Naive thymus-derived CD8-positive, alpha-beta T cell (primary cell): ENCODE measurements at places on chromosomes 11 and 22. TPM values are rescaled to one million over a fixed set of nuclear protein-coding genes. Genes with fewer than 3 reads are reported as not detected.

The MIOX gene
- not detected for polyA plus RNA-seq

The RIC3 gene
- 4.4 TPM for polyA plus RNA-seq

DNA sequence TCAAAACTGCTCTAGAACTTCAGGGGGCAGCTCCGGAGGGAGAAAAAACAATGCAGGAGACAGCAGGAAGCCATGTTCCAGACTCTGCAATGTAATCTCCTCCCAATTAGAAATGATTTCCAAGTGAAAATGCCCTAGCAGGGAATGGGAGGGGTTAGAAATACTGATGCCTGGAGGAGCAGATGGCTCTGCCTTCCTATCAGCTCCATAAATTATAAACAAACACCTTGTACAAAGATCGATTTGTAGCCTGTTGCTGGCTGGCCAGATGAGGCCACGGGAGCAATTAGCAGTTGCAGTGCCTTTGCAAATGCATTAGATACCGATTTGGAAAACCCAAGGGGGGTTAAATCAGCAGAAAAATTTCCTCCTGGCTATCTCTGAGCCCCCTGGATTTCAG lies 46.6 kb upstream of the CHRM4 start:
- H3K27ac ChIP-seq: no peak overlapping the region
- H3K4me3 ChIP-seq: no peak overlapping the region
- no peaks in the 10 kb centered on the region for H3K27me3 ChIP-seq

- no peaks in the 10 kb centered on the region for H3K36me3 ChIP-seq
- H3K27me3 ChIP-seq: peaks cover 44% of the 10 kb centered on the region
- H3K4me3 ChIP-seq: peak overlapping the region; percentile 33
Observed at GRCh38 chr11:2869134-2869526, 16.4 kb downstream of the CDKN1C start.

DNA sequence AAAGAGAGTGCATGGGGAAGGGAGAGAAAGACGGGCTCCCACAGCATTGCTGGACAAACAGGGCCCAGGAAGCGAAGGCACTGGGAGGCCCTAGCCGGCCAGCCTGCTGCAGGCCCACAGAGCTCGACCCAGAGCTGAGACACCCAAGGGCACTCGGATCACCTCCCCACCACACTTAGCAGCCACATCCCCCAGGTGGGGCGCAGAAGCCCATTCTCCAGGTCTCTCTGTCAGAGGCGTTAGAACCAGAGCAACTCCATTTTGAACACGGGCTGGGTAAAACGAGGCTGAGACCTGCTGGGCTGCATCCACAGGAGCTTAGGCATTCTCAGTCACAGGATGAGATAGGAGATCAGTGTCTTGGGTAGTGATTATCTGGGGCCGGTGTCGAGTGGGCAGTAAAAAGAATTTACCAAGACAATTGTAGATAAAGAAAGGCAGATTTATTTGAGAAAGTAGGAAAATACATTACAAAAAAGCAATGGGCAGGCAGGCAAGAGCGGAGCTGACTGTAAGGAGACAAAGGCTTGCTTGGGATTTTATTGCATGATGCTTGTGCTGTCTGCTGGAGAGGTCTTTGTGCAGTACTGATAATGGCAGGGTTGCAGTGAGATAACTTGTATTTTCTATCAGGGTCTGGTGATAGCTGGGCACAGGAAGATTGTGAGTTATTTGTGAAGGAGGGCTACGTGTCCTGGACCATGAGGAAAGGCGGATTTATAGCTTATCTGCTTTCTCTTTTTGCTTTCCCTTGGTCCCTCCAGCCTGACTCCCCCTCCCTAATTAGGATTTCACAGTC lies 13.4 kb upstream of the CAPN5 start:
- no peak overlapping the region for H3K4me3 ChIP-seq
- no peak overlapping the region for H3K27ac ChIP-seq
- H3K4me1 ChIP-seq: peaks cover 3% of the 10 kb centered on the region
- no peaks in the 10 kb centered on the region for H3K27me3 ChIP-seq
- DNase-seq: no peak

- no peak overlapping the region for H3K4me3 ChIP-seq
- peaks cover 5% of the 10 kb centered on the region for H3K27me3 ChIP-seq
- no peak for DNase-seq
- H3K4me1 ChIP-seq: no peaks in the 10 kb centered on the region
Observed at GRCh38 chr11:107769189-107769588, 57.3 kb upstream of the SLN start.
